ENCODE measurements at places on chromosomes 7 and 10. TPM values are rescaled to one million over a fixed set of nuclear protein-coding genes. Genes with fewer than 3 reads are reported as not detected.

Gene PNLIPRP3
- polyA plus RNA-seq: not detected

Gene OPALIN
- polyA plus RNA-seq: not detected

Gene KLF14
- not detected for polyA plus RNA-seq

Gene BTBD16
- not detected for polyA plus RNA-seq

Gene HOXA4
- polyA plus RNA-seq: not detected

Gene ANKRD30A
- polyA plus RNA-seq: not detected

Gene ERVW-1
- polyA plus RNA-seq: not detected

Gene OR6B1
- not detected for polyA plus RNA-seq

- DNase-seq: peak; percentile 37
- H3K27ac ChIP-seq: no peak overlapping the region
- no peaks in the 10 kb centered on the region for H3K27me3 ChIP-seq
- H3K36me3 ChIP-seq: no peaks in the 10 kb centered on the region
Observed at GRCh38 chr7:73809467-73809951, 21.3 kb upstream of the CLDN4 start.

- DNase-seq: no peak
- H3K4me1 ChIP-seq: 0 out of 2 replicates have a peak, but pooled peaks cover 11% of the 10 kb centered on the region
- H3K27me3 ChIP-seq: no peaks in the 10 kb centered on the region
- H3K27ac ChIP-seq: peak overlapping the region; percentile 27
Observed at GRCh38 chr7:874031-874749, 2.2 kb upstream of the GET4 start.

GRCh38 chr10:69800109-69800508, 1.6 kb upstream of the COL13A1 start:
- no peak overlapping the region for H3K27ac ChIP-seq
- H3K36me3 ChIP-seq: no peaks in the 10 kb centered on the region
- H3K4me3 ChIP-seq: no peak overlapping the region

- H3K4me3 ChIP-seq: no peak overlapping the region
- H3K27ac ChIP-seq: peak overlapping the region; percentile 46
- 0 out of 2 replicates have a peak, but pooled peaks cover 8% of the 10 kb centered on the region for H3K4me1 ChIP-seq
- no peaks in the 10 kb centered on the region for H3K27me3 ChIP-seq
- no peaks in the 10 kb centered on the region for H3K36me3 ChIP-seq
Observed at GRCh38 chr10:4450981-4451908, 374.8 kb upstream of the AKR1E2 start.

DNA sequence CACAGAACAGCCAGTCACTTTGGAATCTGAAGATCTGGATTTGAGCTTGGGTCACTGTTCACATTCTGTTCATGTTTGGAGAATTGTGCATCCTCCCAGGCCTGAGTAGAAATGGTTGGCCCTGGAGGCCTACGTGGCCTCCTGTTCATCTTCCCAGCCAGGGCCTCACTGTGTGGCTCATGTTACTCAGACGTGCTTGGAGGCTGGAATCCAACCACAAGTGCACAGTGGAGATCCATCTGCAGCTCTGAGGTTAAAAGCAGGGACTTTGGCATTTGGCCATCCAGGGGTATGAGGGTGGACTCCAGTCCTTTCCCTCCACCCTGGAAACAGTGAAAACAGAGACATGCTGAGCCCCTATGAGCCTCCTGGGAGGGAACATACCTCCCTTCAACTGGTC, 709.0 kb upstream of the IGFBP3 start:
- H3K36me3 ChIP-seq: no peaks in the 10 kb centered on the region
- no peak overlapping the region for H3K4me3 ChIP-seq
- no peak for DNase-seq
- no peak overlapping the region for H3K27ac ChIP-seq
- no peaks in the 10 kb centered on the region for H3K4me1 ChIP-seq
- H3K27me3 ChIP-seq: no peaks in the 10 kb centered on the region

- H3K27ac ChIP-seq: no peak overlapping the region
- no peaks in the 10 kb centered on the region for H3K27me3 ChIP-seq
- no peaks in the 10 kb centered on the region for H3K36me3 ChIP-seq
- DNase-seq: no peak
Observed at GRCh38 chr7:85593355-85593754, 406.5 kb upstream of the SEMA3D start.

DNA sequence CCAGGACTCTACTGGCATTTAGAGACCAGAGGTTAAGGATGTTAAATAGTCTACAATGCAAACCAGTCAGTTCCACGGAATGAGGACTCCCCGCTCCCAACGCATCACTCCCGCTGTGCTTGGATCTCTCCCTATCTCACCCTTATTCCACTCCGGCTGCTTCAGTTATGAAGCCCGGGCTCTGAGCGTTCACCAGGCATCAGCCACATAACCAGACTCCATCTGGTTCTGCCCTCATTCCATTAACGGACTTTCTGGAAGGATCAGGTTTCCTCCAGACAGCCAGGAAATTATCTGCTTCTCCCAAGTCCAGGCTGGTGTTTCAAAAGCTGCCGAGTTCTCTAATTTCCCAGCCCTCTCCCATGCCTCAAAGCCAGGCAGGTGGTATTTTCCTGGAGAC, 499.3 kb downstream of the GLRX3 start:
- no peak overlapping the region for H3K27ac ChIP-seq
- H3K36me3 ChIP-seq: no peaks in the 10 kb centered on the region
- H3K4me1 ChIP-seq: no peaks in the 10 kb centered on the region
- no peak overlapping the region for H3K4me3 ChIP-seq
- DNase-seq: no peak

GRCh38 chr7:32256811-32257210, 186.6 kb upstream of the PDE1C start:
- no peak overlapping the region for H3K27ac ChIP-seq
- no peak overlapping the region for H3K4me3 ChIP-seq
- no peaks in the 10 kb centered on the region for H3K36me3 ChIP-seq
- no peaks in the 10 kb centered on the region for H3K4me1 ChIP-seq

DNA sequence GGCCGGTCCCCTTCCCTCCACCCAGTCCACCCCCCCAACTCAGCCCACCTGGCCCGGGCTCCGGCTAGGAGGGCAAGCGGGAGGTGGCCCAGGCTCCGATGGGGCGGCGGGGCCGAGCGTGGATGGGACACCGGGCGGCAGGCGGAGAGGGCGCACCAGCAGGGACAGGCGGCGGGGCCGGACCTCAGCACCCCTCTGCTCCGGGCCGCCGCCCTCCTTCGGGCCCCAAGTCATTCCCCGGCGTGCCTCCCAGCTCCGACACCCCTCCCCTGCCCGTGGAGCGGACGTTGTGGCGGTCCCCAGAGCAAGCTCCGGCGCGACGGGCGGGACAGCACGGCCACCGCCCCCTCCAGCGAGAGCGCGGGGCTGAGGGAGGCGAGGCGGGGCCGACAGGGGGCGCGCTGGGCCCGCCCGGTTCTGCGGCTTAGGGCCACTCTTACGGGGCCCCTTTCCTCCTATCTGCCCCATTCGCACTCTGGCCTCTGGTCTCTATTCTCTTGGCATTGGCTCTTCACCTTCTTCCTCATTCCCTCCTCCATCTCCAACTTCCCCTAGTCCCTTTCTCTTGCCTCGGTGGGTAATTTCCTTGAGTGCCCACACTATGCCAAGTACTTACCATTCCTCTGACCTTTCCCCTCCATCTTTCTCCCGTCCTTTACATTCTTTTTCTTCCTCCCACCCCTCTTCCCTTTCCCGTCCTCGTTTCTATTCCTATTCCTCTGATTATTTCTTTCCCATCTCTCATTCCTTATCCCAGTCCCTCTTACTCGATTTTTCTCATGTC, 701 bp upstream of the GBX1 start:
- no peaks in the 10 kb centered on the region for H3K4me1 ChIP-seq
- H3K27ac ChIP-seq: no peak overlapping the region
- H3K4me3 ChIP-seq: peak overlapping the region; percentile 41
- DNase-seq: peak; percentile 91
- H3K36me3 ChIP-seq: no peaks in the 10 kb centered on the region

DNA sequence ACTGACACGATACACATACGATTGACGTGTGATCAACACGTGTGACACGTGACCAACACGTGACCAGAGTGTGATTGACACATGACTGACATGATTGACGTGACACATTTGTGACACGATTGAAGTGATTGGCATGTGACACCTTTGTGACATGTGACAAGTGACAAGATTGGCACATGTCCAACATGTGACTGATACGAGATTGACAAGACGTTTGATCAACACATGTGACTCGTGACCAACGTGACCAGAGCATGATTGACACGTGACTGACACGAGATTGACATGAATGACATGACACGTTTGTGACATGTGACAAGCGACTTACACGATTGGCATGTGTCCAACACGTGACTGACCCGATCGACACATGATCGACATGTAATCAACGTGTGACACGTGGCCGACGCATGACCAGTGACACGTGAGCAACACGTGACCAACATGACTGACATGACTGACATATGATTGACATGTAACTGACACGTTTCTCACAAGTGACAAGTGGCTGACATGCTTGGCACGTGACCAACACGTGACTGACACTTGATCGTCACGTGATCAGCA, 22.0 kb downstream of the CRPPA start:
- no peak for DNase-seq
- H3K27ac ChIP-seq: no peak overlapping the region
- H3K4me3 ChIP-seq: no peak overlapping the region
- no peaks in the 10 kb centered on the region for H3K4me1 ChIP-seq
- H3K36me3 ChIP-seq: no peaks in the 10 kb centered on the region

DNA sequence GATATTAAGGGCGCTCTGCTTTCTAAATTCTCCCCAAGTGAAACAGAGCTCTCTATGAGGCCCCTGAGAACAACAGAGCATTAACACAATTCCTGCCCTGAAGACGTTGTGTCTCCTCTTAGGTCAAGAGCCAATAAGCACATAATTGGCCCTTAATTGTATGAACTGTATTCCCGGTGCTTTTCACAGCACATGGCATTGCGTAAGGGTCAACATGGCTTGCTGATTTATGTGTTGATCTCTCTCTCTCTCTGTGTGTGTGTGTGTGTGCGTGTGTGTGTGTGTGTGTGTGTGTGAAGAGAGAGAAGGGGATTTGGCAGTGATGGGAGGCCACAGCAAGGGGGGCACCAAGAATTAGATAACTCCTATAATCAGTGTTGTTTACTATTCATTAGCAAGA, 40.5 kb downstream of the LYZL1 start:
- no peak for DNase-seq
- no peaks in the 10 kb centered on the region for H3K36me3 ChIP-seq
- no peak overlapping the region for H3K4me3 ChIP-seq
- H3K27me3 ChIP-seq: peaks cover 33% of the 10 kb centered on the region
- H3K27ac ChIP-seq: no peak overlapping the region

DNA sequence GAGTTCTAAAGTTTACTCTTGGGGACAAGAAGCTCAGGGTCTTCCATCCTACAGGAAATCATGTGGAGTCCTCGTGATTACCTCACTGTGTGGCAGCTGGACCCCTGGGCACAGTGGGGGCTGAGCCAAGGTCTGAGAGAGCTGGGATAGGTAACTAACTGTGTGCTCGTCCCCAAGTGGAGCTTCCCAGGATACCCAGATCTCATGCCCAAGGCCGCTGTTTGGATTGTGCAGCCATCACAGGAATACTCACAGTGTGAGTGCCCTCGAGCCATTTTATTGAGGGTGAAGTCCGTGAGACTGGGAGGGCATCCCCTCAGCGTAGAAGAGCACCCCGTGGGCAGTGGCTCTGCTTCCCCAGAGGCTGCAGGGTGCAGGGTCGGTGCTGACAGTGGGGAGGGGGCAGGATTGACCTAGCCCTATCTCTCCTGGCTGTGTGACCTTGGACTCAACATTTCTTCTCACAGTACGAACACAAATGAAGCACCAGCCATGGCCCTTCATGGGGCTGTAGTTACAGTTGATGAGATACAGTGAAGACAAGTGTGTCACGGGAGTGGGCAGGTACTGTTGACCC, 69.6 kb upstream of the LEP start:
- H3K4me3 ChIP-seq: no peak overlapping the region
- no peaks in the 10 kb centered on the region for H3K27me3 ChIP-seq
- no peak for DNase-seq
- no peak overlapping the region for H3K27ac ChIP-seq

DNA sequence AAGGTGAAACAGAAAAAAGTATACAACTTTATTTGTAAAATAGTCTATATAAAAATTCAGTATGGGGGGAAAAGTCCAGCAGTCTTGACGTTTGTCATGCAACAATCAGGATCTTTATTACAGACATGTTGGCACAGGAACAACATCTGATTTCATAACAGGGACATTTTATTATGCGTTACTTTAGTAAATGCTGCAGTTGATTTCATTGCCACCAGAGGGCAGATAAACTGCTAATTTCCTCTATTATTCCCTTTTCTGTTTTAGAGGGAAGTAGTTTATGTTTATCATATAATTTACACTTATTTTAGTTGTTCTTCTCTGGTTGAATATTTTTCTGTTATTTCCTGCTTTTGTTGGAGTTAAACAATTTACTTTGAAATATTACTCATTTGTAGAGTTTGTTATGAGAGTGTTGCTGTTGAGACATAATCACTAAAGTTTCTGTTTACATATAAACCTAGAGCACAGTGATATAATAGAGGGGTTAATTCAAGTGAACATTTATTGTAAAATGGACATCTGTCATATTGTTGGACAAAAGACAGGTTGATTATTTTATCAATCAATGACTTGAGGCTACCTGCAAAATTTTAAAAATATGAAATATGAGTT, 3.3 kb downstream of the PLXDC2 start:
- H3K27me3 ChIP-seq: peaks cover 20% of the 10 kb centered on the region
- H3K4me3 ChIP-seq: no peak overlapping the region
- no peak overlapping the region for H3K27ac ChIP-seq
- DNase-seq: peak; percentile 66
- H3K36me3 ChIP-seq: no peaks in the 10 kb centered on the region

DNA sequence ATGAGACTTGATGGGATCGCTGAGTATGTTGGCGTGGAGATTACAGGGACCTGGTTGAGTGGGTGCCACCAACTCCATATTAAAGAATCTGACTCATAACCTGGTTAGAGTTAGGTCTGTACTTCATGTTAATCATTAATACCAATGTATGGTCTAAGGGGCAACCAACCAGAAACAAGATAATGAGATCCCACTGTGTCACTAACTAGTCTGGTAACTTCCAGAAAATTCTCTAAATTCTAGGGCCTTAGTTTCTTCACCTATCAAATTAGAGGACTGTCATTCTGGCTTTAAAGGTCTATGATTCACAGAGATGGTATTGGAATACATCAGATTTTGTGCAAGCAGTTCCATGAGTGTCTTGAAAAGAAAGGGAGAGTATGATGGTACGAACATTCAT, 102.2 kb downstream of the SNX10 start:
- H3K27ac ChIP-seq: no peak overlapping the region
- no peak overlapping the region for H3K4me3 ChIP-seq
- peaks cover 7% of the 10 kb centered on the region for H3K4me1 ChIP-seq

GRCh38 chr10:74190494-74190893, 39.5 kb downstream of the ADK start:
- peaks cover 25% of the 10 kb centered on the region for H3K4me1 ChIP-seq
- H3K36me3 ChIP-seq: no peaks in the 10 kb centered on the region
- H3K27ac ChIP-seq: peak overlapping the region; percentile 94

GRCh38 chr10:125639846-125640245, 43.1 kb downstream of the TEX36 start:
- no peaks in the 10 kb centered on the region for H3K4me1 ChIP-seq
- no peak for DNase-seq
- no peaks in the 10 kb centered on the region for H3K27me3 ChIP-seq
- H3K36me3 ChIP-seq: no peaks in the 10 kb centered on the region

DNA sequence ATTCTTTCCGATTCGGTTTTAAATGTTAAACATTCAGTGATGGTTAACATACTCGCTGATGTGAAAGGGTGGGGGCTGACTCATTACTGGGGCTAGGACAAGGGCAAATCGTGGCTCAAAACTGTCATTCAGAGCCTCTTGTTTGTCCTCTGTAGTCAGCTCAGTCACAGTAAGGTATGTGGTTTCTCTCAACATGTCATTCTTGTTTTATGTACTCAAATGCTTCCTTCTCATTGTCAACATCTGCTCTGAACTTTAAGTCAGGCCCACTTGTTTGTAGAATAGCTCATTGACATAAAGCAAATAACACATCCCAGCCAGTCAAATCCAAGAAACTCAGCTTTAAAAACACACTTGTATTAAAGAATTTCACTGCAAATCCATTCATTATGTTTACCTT, 7.3 kb downstream of the SLC16A9 start:
- H3K27ac ChIP-seq: no peak overlapping the region
- DNase-seq: no peak
- H3K27me3 ChIP-seq: no peaks in the 10 kb centered on the region
- no peaks in the 10 kb centered on the region for H3K4me1 ChIP-seq
